ENCODE measurements at places on chromosomes 2 and 18.

DNA sequence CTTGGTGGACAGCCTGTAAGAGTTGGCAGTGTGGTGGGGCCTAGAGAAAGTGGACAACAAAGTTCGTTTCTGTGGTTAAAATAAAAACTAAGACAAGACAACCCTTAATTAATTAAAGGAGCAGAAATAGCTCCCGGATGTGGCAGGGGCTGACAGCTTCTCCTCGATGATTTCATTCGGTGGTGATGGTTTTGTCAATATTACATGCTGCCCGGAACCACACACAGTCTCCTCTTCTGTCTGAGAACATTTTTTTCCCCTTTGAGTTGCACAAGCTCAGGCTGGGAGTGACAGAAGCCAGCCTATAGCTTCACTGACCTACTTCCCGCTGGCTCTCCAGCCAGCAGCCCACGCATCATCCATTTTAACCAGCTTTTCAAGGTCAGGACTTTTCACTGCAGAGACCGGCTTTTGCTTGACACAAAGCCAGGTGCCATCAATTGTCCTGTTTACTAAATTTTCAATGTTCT is 378.8 kb downstream of the SLC4A3 start:
- peak; percentile 74 for DNase-seq

DNA sequence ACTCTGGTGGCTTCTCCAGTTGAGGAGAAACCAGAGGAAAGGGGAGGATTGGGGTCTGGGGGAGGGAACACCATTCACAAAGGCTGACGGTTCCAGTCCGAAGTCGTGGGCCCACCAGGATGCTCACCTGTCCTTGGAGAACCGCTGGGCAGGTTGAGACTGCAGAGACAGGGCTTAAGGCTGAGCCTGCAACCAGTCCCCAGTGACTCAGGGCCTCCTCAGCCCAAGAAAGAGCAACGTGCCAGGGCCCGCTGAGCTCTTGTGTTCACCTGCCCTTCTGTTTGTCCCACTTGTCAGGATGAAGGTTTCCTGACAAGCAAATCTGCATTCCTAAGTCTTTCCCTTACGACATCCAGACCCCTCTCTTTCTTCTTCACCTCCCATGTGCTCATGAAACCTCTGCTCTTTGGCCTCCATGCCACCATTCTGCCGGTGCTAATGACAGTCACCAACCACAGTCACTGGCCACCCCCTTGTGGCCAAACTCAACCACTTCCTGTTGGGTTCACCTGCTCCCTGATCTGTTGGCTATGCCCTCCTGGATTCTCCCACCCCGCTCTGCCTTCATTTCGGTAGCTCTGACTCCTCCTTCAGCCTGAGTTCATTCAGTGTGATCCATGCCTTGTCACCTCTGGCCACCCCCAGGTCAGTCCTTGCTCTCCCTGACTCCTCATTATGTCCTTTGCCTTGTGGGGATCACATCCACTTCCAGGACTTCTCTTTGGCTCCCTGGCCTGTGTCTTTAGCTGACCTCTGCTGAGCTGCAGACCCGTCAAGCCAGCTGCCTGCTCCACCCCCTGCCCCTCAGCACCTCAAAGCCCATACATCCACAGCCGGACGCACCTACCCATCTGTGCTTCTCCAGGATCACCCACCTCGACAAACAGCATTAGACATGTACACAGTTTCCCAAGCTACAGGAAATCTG is 17.6 kb downstream of the EMX1 start:
- DNase-seq, result no peak

DNA sequence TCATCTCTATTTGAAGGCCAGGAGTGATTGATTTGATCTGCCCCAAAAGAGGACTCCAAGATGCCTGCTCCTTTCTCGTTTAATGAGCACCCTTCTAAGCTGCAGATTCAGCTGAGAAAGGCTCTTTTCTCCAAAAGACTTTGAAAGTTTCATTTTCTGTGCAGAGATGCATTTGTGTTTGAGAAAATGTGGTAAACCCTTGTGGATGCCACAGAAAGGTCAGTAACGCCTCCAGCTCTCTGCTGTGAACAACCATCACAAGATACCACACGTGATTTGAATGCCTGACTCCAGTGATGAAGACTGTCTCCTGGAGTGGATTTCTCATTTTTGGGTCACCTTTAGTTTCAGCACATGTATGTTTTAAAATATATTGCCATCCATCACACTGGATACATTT is 35.0 kb upstream of the CCDC85A start:
- DNase-seq, result no peak

GRCh38 chr2:9025746-9026145 is 22.3 kb upstream of the MBOAT2 start:
- DNase-seq, result no peak

- no peak for DNase-seq
Measured at GRCh38 chr2:12265646-12266045, 451.1 kb upstream of the TRIB2 start.

DNA sequence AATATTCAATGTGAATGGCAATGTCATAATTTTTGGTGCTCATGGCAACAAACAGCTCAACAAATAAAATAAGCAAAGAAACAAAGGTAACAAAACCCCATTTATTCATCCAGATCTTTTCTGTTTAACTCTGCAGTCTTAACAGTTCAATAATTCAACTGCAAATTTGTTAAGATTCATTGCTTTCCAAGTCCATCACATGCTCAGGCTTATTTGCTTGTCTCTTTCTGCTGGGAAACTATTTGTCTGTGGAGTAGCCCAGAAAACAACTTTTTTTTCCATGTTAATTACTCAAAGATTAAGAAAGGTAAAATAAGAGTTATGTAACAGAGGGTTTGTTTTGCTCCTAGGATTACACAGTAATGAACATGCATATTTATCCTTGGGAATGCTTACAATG is 92.6 kb upstream of the PNPT1 start:
- no peak for DNase-seq

GRCh38 chr2:112032224-112032586 is 22.9 kb upstream of the TMEM87B start:
- no peak for DNase-seq

DNA sequence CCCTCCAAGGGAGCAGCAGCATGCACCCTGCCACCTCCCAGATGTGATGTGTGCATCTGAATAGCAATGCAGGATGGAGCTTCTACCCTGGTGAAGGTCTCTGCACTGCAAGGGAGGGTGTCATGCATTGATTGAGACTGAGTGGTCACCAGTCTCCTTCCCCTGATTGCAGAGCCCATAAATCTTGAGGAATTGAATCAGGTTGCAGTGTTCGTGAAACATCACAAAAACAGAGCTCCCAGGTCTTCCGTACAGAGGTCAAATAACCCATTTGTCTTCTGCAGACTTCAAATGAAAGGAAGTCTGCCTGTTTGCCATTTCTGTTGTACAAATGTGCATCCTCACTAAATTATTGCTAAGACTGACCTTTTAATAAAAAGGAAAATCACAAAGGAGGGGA is 136.8 kb downstream of the WDSUB1 start:
- DNase-seq, result no peak

DNA sequence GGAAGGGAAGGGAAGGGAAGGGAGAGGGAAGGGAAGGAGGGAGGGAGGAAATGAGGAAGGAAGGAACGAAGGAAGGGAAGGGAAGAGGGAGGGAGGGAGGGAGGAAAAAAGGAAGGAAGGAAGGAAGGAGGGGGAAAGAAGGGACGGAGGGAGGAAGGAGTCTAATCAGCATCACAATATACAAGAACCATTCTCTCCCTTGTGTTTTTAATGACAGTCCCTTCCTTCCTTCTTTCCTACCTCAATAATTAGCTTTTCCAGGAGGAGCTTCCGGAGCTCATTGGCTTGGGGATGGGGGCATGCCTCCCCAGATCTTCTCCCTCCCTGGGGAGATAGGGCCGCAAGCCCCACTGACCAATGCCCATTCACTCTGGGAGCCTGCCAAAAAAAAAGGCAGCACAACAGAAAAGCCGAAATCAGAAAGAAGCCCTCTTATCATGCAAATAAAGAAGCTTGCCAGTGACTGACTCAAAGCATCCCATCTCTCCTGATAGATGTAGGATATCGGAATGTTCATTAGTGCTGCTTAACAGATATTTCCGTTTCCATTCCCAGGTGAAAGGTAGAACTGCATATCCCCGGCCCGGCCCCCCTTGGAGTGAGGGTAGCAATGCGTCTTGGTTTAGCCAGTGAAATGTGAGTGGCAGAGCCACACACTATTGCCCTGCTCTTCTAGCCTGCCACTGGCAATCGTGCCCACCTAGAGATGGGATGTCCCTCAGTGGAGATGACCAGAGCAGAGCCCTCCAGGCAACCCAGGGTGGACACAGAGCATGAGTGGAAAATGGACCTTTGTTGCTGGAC is 17.8 kb upstream of the SMAD7 start:
- no peak for DNase-seq

- no peak for DNase-seq
Measured at GRCh38 chr2:20934236-20934635, 109.6 kb downstream of the APOB start.

GRCh38 chr2:111705711-111706336 is 178.2 kb downstream of the ANAPC1 start:
- DNase-seq, result peak; percentile 67

- no peak for DNase-seq
Measured at GRCh38 chr2:240742602-240743095, 51.0 kb downstream of the AQP12A start.

GRCh38 chr2:236981701-236982485 is 103.8 kb upstream of the COPS8 start:
- no peak for DNase-seq

DNA sequence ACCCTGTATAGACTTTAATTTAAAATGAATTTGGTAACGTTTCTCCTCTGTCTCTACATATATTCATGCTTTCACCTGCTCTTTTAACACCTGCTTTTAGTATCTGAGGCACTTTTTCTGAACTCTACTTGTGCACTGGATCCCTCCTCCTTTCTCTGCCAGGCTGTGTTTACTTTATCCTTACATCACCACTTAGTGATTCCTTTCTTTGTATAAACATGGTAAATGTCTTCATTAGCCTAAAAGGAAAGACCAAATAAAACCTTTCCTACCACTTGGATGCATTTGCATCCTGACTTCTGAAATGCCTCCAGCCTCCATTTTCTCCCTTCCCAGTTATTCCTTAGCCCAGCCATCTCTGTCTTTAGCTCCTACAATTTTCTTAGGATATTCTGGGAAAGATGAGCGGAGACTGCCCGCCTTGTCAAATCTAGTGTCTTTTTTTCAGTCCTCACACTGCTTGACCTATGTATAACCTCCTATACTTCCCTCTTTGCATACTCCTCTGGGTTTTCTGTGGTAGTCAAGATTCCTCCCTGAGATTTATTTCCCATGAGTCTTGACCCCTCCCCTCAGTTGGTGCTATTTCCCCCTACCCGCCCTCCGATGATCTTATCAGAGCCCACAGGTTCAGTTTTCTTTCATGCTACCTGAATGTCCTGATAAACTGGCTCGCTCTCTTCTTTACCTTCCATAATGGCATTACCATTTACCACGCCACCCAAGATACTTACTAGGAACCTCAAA is 44.8 kb downstream of the REL start:
- peak; percentile 20 for DNase-seq

DNA sequence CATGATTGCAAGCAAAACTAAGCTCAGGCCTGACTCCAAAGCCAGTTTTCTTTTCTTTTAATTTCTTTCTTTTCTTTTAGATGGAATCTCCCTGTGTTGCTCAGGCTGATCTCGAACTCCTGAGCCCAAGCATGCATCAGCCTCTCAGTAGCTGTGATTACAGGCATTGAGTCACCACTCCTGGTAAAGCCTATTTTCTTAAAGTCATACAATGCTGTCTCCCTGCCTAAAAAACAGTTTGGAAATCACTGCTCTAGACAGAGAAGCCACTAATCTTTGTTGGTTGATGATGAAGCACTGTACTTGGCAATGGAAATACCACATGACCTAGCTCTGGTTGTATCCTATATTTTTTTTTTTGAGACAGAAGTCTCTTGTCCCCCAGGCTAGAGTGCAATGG is 33.1 kb upstream of the ZNF532 start:
- DNase-seq, result peak; percentile 53

- peak; percentile 66 for DNase-seq
Measured at GRCh38 chr2:66686755-66687154, 251.8 kb downstream of the MEIS1 start.

- DNase-seq, result peak; percentile 60
Measured at GRCh38 chr2:74864728-74865722, 31.1 kb downstream of the HK2 start.

- DNase-seq, result no peak
Measured at GRCh38 chr2:96702098-96702785, 37.6 kb downstream of the LMAN2L start.

- DNase-seq, result no peak
Measured at GRCh38 chr18:77035380-77036187, 97.0 kb downstream of the MBP start.

- DNase-seq, result no peak
Measured at GRCh38 chr2:36027616-36028015, 328.0 kb upstream of the CRIM1 start.

DNA sequence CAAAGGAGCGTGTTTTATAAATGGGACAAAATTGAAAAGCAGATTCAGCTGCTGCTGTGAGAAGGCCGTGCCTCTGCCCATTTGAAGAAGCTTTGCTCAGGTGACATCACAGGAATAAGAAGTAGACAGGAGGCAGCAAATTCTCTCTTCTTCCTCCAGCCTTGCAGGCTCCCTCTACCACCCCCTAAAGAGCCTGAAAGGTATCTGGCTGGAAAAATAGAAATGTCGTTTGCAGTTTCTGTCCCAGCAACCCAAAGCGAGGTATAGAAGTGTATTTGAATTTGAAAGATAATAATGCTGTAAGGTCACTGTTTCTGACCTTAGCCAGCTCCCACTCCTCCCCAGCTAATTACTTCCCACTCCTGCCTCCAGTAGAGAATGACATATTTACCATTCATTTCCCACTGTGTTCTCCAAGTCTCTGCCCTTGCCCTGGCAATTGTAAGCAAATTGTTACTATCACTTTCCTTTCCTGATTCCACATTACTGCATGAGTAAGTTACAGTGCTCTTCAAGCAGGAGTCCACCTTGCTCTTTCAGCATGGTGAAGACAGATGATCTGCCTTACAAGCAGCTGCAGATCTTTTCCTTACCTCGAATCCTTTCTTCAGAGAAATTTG is 56.8 kb upstream of the RASGRP3 start:
- DNase-seq, result no peak

- DNase-seq, result peak; percentile 64
Measured at GRCh38 chr2:164976301-164976700, 21.0 kb upstream of the SLC38A11 start.

GRCh38 chr2:20471902-20472559 is 25.2 kb downstream of the RHOB start:
- no peak for DNase-seq

DNA sequence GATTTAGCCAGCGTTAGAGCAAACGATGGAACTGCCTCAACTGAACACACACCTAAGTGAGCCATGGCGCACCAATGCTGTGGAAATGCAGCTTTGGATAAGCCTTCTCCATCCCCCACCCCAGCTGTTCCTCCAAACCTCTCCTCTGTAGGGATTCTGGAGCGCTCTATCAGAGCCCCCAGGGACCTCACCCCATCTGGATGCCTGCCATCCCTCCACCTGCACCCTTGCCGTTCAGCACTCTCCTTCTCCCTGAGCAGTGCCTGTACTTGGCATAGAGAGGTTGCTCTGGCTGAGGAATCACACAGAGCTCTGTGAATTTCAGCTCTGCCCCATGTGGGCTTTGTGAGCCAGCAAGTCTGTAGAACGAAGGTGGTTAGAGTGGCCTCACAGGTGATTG is 42.8 kb upstream of the INHBB start:
- no peak for DNase-seq

- DNase-seq, result no peak
Measured at GRCh38 chr18:44893045-44893706, 212.5 kb downstream of the SETBP1 start.
